ENCODE measurements at places on chromosomes 6 and 20.
A peak's percentile ranks its signal among the peaks of the same experiment; 100 is the strongest.

DNA sequence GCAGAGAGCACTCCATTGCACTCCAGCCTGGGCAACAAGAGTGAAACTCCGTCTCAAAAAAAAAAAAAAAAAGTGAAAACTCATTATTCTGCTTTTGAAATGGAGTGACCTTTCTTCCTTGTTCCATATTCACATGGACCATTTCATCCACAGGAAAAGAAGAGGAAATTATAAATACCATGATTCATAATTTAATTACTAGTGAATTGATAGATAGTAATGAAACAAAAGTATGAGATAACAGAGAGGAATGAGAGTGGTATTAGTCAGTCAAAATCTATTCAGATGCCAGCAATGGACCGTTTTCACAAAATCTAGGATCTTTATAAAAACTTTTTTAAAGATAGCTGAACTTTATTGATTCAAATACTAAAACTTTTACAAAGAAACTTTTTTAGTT is 443.1 kb upstream of the FLRT3 start:
- DNase-seq: no peak

DNA sequence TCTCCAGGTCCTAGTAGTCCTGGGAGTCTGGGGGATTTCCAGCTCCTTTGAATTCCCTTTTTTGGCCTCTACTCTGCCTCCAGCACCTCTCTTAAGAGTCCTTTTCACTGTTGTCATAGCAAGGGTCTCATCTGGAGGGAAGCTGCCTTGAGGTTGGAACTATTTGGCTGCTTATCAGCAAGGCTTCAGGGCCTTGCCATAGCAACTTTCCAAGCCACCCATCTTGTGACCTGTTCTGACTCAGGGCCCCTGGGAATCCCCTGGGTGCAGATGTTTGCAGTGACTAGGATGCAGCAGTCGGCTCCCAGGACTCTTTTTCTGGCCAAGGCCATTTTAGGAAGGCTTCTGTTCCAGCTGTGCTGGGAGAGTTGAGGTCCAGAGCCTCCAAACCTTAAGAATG is 12.4 kb downstream of the PKIG start:
- no peak for DNase-seq

DNA sequence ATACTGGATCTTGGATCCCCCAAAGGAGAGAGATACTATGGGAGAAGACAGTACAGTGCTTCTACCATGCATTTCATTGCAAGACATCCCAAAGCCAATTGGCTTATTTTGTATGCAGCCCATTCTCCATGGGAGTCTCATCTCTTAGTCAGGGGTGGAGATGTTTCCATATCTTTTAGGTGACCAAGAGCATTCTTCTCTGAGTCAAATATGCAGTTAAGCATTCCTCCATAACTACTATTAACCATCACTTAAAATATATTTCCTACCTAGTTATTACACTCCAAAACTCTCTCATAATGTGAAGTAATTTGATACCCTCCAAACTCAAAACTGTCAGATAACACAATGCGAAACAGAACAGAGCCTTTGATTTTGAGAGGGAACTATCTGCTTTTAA is 542.6 kb downstream of the HDGFL1 start:
- no peak for DNase-seq

GRCh38 chr6:157014871-157015270 is 237.7 kb downstream of the ARID1B start:
- no peak for DNase-seq

DNA sequence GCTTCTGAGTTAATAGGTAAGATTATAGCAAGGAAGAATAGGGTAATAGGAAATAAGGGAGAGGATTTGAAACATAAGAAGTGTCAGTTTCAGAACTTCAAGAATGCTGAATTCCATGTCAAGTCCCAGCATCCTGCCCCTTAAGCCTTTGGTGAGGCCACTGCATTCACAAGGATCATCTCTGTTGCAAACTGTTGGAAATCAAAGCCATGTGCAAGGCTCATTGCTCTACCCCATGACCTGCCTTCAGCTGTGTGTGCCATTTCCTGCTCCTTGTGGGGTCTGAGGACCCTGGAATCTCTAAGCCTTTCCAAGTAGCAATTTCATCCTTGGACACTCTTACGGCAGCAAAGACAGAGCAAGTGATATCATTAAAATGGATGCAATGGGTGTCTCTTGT is 203.0 kb downstream of the CDC5L start:
- no peak for DNase-seq

DNA sequence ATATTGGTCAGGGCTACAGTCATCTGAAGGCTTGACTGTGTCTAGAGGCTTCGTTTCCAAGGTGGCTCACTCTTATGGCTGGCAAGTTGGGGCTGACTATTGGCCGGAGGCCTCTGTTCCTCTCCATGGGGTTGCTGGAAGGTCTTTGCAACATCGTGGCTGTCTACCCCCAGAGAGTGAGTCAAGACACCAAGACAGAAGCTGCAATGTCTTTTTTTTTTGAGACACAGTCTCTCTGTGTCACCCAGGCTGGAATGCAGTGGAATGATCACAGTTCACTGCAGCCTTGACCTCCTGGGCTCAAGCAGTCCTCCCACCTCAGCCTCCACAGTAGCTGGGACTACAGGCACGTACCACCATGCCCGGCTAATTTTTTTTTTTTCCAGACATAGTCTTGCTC is 29.4 kb upstream of the KIF3B start:
- no peak for DNase-seq

DNA sequence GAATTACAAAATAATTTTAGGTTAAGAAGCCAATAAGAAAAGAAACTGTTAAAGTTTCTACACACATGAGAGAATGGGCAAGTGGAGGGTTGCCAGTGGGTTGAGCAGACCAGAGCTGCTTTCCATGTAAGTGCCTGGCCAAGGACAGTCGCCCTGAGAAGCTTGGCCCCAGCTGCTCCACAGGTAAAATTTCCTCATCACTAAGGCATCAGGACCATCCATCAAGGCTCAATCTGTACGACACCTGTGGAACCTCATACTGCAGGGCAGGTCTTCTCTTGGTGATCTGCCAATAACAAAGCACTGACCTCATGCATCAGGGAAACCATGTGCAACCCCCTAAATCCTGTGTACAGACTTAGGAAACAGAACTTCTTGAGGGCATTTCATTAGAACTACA is 115.4 kb downstream of the INSM1 start:
- DNase-seq: no peak

- DNase-seq: no peak
These were observed 8.7 kb downstream of the SGK2 start for GRCh38 chr20:43567477-43567876.

- DNase-seq: peak; percentile 18
These were observed 74.1 kb upstream of the PAK5 start for GRCh38 chr20:9912858-9913434.

DNA sequence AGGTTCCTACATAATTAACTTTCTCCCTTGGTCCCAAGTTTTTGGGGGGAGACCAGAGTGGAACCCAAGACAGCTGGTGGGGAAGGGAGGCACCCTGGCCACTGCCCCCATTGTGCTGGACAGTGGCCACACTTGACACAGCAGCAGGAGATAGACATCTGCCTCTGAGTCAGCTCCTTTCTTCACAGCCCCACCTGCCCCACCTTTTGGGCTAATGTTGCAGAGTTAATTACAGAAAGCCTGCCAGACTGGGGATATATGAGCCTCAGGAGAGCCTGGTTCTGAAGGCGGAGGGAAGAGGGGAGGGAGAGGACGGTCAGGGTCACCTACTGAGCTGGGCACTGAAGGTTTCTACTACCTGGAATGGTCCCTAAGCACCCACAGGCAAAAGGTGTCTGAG is 50.6 kb downstream of the MAFB start:
- DNase-seq: no peak

DNA sequence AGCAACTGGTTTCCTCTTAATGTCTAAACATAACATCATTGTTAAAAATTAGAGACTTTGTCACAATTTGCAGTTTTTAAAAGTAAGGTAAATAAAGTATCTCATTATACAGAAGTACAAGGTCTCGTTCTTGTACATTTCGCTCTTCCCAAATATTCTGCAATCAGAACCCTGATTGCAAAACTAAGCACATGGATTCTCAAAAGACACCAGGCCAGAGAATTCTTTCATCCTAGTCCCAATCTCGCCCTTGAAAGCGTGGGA is 355 bp upstream of the AKAP7 start:
- DNase-seq: no peak

DNA sequence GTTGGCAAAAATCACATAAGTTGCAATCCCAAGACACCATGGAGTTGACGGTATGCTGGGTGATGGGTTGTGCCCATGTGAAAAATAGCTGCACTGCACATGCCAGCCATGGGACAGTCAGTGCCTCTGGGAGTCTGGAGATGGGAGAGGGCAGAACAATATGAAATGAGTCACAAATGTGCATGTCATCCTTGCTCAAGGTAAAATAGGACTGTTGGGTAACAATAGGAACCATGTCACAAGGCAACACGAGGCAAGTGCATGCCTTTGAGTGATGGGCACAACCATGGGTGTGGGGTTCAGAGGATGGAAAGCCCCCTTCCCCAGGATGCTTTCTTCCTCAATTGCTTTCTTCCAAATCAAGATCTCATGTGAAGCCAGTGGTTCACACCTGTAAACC is 70.5 kb upstream of the PIM1 start:
- DNase-seq: no peak

- DNase-seq: no peak
These were observed 262.2 kb upstream of the CEP162 start for GRCh38 chr6:84489598-84489997.

- DNase-seq: peak; percentile 27
These were observed 622 bp downstream of the SS18L1 start for GRCh38 chr20:62143957-62144825.

GRCh38 chr6:143107911-143108761 is 47.4 kb downstream of the AIG1 start:
- DNase-seq: no peak

- no peak for DNase-seq
These were observed 1288.6 kb upstream of the EYS start for GRCh38 chr6:66995669-66996068.

GRCh38 chr6:74807674-74808073 is 398.2 kb downstream of the COL12A1 start:
- DNase-seq: no peak

- DNase-seq: no peak
These were observed 562.5 kb upstream of the MAP3K7 start for GRCh38 chr6:91149246-91149955.

GRCh38 chr6:159582736-159583135 is 110.3 kb downstream of the SOD2 start:
- no peak for DNase-seq

GRCh38 chr6:125888989-125889656 is 67.4 kb upstream of the HINT3 start:
- DNase-seq: no peak

DNA sequence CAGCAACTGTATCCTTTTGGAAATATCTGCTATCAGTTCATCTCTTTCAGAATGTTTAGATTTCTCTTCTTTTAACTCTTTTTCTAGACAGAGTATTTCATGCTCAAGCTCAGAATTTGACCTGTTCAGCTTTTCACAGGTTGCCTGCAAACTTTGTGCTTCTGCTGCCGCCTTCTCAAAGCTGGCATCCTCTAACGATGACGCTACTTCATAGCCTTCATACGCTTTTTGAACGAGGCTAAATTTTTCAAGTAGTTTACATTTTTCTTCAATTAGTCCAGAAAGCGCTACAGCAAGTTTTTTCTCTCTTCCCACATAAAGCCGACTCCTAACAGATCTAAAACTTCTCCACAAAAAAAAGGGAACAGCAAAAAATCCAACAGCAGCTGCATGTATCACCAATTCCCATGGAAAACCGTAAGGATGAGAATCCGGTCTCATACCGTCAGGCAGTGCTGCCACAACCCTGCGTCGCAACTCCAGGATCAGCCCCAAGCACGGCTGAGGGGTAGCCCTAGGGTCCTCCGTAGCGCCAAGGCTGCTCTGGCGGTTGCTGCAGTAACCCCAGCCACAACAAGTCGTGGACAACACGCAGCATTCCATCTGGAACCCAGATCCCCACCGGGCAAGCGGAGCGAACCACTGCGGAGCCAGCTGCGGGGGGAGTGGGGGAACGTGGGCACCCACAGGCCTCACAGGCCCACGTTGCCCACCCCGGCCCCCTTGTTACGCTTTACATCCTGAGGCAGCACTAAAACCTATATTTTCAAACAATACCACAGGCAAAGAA is 30.6 kb downstream of the DACT2 start:
- no peak for DNase-seq

DNA sequence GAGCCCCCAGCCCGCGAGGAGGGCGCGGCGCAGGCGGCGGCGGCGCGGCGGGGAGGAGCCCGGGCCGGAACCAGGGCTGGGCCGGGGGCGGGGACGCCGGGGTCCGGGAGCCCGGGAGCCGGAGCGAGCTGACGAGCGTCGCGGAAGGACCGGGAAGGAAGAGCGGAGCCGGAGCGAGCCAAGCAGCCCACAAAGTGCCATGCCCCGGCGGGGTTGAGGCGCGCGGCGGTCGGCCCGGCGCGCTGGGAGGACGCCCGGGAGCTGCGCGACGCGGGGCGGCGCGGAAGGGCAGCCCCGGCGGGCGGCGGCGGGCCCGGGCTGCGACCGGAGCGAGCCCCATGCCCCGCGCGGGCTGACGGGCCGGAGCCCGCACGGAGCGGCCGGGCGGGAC is 289 bp downstream of the FOXP4 start:
- no peak for DNase-seq

DNA sequence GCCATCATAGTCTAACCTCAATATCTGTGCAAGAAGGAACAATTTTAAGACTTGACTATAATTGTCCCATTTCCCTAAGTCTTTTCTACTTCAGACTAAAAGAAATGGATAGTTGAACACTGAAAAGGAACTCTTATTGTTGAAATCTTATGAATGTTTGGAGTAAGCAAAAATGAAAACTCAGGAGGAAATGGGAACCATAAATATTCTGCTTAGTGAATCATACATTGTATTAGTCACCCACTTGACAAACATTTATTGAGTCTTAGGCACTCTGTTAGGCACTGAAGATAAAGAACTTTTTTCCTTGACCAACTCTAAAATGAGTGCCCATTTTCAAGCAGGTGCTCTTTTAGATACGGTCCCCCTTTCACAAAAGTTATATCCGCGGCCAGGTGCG is 8.7 kb downstream of the CCDC170 start:
- no peak for DNase-seq

DNA sequence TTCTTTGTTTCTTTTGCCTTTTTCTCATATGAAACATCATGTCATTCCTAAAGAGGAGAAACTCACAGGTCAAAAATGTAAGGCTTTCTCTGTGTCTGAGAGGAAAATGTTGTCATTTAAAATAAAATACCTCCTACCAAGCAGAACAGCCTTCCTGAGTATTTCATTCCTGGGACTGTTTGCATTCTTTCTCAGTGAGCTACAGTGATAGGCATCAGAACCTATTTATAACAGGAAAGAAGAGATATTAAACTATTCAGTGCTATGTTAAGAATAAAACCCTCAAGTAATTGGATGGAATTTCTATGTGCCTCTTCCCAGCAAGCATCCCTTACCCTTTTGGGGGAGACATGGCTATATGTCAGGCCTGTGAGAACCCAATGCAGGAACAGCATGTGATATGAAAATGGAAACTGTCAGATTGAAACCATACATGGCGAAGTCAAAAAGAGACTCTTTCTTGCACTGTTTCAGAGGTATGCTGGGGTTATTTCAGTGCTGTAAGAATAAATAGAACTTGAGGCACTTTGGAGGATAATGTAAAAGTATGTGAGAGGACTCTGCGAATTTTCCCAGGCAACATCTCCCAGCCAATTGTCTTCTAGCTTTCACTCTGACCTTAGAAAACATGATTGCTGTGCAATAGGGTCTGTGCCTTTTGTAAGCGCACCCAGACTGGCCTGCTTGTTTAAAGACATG is 133.8 kb upstream of the CCN2 start:
- DNase-seq: no peak

GRCh38 chr6:81145506-81145905 is 607.0 kb downstream of the TENT5A start:
- no peak for DNase-seq

Measured in mucosa of gallbladder (tissue), 1 donor.